ENCODE measurements at places on chromosomes 5 and 9.

- DNase-seq: no peak
Measured at GRCh38 chr5:154780128-154780527, 25.0 kb downstream of the LARP1 start.

- no peak for DNase-seq
Measured at GRCh38 chr5:128535251-128535650, 2.8 kb downstream of the FBN2 start.

DNA sequence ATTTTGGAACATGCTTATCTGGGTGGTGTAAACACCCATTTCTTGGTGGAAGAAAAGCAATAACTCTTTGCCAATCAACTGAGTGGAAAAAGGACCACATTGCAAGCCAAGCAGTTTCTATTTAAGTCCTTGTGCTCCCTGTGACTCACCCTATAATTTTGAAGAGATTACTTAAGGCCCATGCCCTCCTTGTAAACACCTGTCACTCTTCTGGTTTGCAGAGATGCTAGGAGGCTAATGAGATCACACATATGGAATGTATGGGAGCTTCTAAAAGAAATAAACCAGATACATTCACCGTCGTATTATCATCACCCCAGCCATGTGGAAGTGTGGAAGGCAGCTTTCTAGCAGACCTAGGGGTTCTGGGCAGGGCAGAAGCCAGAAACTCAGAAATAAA lies 337.1 kb downstream of the GADD45G start:
- no peak for DNase-seq

DNA sequence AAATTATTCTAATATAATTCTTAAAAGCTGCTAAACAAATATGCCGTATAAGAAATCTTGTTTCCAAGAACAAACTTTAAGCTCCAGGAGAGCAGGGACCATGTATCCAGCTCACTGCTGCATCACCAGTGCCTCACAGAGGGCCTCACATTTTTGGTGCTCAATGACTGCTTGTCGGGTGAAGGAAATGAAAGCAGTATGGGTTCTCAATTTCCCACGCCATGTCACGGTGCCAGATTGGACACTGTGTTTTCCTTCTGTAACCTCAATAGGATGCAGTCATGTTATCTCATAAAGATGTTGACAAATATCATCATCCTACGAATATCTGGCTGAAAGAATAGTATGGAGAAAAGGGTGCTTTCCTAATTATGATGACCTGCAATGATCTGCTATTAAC lies 64.7 kb downstream of the POU5F2 start:
- no peak for DNase-seq

DNA sequence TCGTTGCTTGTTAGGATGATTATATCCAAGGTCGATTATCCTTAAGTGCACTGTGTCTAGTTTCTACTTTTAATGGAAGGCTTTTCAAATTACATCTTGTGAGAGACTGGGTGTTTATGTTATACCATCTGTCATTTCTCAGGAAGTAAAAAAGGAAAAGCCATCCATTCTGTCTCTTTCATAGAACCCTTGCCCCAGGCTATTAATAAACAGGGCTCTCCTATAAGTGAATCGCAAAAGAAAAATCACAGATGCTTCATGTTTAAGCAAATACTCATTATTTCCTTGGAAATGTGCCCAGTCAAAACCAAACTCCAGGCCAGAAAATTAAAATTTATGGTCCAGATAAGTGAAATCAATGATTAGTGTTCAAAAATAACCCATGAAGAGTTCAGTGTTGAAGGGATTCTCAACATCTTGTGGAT lies 58.1 kb downstream of the STARD4 start:
- no peak for DNase-seq

GRCh38 chr9:78130004-78130403 lies 98.4 kb upstream of the GNAQ start:
- DNase-seq: no peak

- no peak for DNase-seq
Measured at GRCh38 chr5:106521701-106522100, 1149.0 kb downstream of the EFNA5 start.

GRCh38 chr5:35855187-35855586 lies 1.5 kb upstream of the IL7R start:
- DNase-seq: no peak

- no peak for DNase-seq
Measured at GRCh38 chr9:128677794-128678193, 11.2 kb upstream of the SET start.

DNA sequence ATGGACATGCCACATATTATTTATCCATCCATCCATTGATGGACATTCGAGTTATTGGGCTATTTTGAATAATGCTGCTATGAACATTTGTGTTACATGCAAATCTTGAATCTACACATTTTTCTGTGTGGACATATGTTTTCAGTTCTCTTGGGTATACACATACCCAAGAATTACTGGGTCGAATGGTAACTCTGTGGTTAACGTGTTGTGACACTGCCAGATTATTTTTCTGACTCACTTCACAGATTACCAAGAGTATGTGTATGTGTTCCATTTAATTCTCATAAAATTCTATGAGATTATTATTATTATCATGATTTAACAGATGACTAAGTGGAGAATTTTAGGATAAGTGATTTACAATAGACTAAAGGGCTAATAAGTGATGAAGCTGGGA lies 26.7 kb downstream of the CYFIP2 start:
- DNase-seq: no peak

GRCh38 chr5:32031089-32031488 lies 143.0 kb downstream of the GOLPH3 start:
- DNase-seq: no peak

GRCh38 chr5:124963236-124963919 lies 216.9 kb upstream of the ZNF608 start:
- no peak for DNase-seq

- DNase-seq: no peak
Measured at GRCh38 chr5:18761801-18762200, 1127.5 kb downstream of the TAF11L14 start.

- no peak for DNase-seq
Measured at GRCh38 chr5:54630738-54631359, 113.3 kb downstream of the SNX18 start.

DNA sequence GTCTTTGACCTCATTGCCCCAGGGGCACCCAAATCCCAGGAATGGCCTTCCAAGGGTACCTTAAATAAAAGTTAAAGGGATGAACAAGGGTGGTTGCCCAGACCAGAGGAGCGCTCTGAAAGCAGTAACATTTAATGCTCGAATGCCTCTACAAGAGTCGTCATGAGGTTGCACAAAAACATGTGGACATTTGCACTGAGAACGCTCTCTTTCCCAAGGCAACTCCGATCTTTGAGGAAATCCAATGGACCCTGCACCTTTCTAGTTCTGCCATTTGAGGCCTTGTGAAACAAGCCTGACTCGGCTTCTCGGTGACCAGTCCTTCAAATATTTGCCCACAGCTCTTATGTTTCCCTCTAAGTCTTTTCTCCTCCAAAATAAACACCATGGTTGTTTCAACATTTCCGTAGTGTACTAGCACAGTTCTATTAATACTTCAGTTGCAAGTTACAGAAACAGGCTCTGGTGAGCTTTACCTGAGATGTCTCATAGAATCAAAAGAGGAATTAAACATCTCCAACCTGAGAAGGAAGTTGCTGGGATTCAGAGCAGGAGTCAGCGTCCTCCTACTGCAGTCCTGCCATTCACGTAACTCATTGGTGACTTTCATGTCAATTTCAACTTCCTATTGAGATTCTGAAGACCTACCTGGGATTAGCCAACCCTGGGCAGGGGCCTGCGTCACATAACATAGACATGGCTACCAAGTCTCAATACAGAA lies 168.8 kb upstream of the RAI14 start:
- no peak for DNase-seq

DNA sequence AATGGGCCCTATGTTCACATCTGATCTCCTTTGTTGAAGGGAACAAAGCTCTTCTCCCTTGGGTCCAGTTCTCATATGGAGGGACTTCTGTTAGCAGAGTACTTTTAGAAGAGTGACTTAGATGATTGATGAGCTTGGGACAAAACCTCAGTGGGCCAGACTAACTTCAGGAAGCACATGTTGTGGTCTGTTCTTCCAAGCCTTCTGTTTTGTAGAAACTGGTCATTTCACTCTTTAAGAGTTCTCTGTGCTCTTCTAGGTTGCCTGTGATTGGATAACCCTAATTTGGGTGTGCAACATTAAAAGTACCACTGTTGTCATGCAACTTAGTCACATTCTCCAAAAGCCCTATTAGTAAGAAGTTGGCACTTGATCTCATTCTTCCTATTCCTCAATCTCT lies 183.5 kb upstream of the ACO1 start:
- DNase-seq: no peak

All from hematopoietic multipotent progenitor cell treated with erythropoietin and hydrocortisone succinate and interleukin-3 and kit ligand, for 17 days (in vitro differentiated cells).